ENCODE measurements at places on chromosomes 7 and 10. TPM values are rescaled to one million over a fixed set of nuclear protein-coding genes. Genes with fewer than 3 reads are reported as not detected.

DNA sequence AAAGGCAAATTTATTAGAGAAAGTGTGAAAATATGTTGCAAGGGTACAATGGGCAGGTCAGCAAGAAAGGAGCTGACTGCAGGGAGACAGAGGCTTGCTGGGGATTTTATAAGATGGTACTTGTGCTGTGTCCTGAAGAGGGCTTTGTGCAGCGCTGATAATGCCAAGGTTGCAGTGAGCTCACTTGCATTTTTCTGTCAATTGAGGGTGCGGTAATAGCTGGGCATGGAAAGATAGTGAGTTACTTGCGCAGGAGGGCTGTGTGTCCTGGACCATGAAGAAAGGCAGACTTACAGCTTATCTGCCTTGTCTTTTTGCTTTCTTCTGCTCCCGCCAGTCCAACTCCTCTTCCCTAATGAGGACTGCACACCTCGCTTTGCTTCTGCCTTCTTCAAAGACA, 12.5 kb downstream of the CDC123 start:
- no peak overlapping the region for H3K4me3 ChIP-seq
- H3K27ac ChIP-seq, result no peak overlapping the region
- H3K4me1 ChIP-seq, result no peaks in the 10 kb centered on the region

GRCh38 chr10:96642973-96643372, 56.2 kb upstream of the TM9SF3 start:
- H3K4me3 ChIP-seq, result no peak overlapping the region
- H3K27ac ChIP-seq, result no peak overlapping the region
- peak; percentile 51 for DNase-seq
- H3K4me1 ChIP-seq, result no peaks in the 10 kb centered on the region
- H3K27me3 ChIP-seq, result no peaks in the 10 kb centered on the region

DNA sequence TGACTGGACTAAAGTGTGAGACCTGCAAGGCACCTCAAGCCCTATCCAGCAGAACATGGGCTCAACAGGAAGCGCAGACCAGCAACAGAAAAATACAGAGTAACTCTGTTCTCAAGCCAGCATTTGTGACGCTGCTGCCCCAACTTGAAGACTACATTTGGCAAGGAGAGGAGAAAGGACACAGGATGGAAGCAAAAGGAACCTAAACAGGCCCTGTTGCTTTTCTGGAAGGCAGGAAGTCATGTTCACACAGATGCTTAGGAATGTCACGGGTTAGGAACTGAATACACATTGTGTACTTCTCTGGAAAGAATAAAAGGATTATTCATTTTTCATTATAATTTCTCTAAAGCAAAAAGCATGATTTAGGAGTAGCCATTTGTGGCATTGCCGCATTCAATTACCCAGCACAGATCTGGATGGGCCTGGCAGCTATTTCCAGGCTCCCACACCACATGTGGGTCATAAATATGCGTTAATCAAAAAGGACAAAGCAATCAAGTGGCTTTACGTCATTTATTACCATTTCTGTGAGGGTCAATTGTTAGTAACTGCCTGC, 19.8 kb upstream of the TOMM7 start:
- H3K27me3 ChIP-seq, result no peaks in the 10 kb centered on the region
- H3K4me3 ChIP-seq, result no peak overlapping the region
- peaks cover 3% of the 10 kb centered on the region for H3K4me1 ChIP-seq
- H3K27ac ChIP-seq, result no peak overlapping the region
- no peak for DNase-seq
- no peaks in the 10 kb centered on the region for H3K36me3 ChIP-seq

DNA sequence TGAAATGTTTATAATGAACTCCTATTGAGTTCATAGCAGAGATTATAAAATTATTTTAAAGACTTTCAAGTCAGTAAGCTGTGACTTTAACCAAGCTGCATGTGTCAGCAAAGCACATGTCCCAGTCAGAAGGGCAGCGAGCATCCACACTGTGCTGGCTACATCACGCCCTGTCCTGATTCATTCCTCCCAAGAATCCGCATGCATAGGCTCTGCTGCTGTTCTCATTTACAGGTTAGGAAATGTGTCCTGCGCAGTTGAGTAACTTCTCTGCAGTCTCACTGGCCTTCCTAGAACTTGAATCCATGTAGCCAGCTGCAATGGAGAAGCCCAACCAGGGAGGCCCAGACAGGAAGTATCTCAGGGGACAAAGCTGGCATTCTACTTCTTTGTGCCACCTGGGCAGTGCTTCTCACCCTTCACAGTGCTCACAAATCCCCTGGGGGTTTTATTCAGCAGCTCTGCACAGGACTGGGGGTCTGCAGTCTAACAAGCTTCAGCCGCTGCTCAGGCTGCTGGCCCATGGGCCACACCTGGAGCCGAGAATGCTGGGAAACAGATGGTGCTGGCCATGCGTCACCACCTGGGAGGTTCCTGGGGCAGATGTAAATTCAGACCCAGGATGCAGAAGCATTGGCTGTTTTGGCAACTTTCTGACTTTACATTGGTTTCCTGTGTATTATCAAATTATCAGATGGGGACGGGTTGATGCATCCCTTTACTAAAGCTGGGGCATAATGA, 192.8 kb upstream of the GDF10 start:
- H3K36me3 ChIP-seq, result no peaks in the 10 kb centered on the region
- H3K4me3 ChIP-seq, result no peak overlapping the region
- no peaks in the 10 kb centered on the region for H3K4me1 ChIP-seq
- no peak for DNase-seq
- no peak overlapping the region for H3K27ac ChIP-seq
- H3K27me3 ChIP-seq, result no peaks in the 10 kb centered on the region

IPMK gene
- 4.4 TPM for total RNA-seq

- H3K36me3 ChIP-seq, result no peaks in the 10 kb centered on the region
- H3K27ac ChIP-seq, result peak overlapping the region; percentile 94
- no peaks in the 10 kb centered on the region for H3K27me3 ChIP-seq
- peaks cover 47% of the 10 kb centered on the region for H3K4me1 ChIP-seq
These were observed 1.7 kb downstream of the CREB3L2 start for GRCh38 chr7:138000081-138000701.

DNA sequence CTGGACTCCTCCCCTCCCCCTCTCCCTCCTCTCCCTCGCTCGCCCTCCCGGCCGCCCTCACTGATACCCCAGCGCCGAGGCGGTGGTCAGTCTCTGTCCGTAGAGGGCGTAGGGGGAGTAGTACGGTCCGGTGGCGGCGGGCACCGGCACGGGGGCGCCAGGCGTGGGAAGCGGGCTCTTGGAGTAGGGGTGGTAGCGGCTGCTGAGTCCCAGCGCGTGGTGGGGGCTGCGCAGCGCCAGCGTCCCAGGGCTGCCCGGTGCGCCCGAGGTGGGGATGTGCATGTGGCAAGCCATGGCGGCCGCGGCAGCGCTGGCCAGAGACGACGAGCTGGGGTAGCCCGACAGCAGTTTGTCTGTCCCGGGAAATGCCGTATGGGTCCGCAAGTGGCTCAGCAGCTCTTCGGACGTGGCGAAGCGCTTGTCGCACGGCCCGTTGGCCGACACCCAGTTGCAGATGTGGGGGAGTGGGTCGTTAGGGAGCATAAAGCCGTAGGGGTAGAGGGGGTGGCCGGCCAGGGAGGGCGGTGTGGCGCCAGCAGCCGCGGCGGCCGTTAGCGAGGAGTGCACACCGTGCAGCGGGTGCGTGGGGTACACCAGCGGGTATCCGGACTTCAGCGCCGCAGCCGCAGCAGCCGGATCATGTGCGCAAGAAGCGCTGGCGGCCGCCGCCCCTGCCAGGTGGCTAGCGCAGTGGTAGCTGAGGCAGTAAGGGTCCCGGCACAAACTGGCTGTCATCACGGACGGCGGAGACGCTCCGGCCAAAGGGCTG, 2.7 kb downstream of the ZNF503 start:
- no peaks in the 10 kb centered on the region for H3K36me3 ChIP-seq
- H3K4me1 ChIP-seq, result peaks cover 10% of the 10 kb centered on the region
- no peaks in the 10 kb centered on the region for H3K27me3 ChIP-seq
- H3K27ac ChIP-seq, result peak overlapping the region; percentile 97
- peak overlapping the region; percentile 72 for H3K4me3 ChIP-seq

CASD1 gene
- total RNA-seq, result 48.8 TPM

TMEM270 gene
- total RNA-seq, result not detected

GRCh38 chr7:33685981-33686683, 219.2 kb upstream of the BMPER start:
- no peaks in the 10 kb centered on the region for H3K4me1 ChIP-seq
- no peaks in the 10 kb centered on the region for H3K36me3 ChIP-seq
- no peak for DNase-seq

DNA sequence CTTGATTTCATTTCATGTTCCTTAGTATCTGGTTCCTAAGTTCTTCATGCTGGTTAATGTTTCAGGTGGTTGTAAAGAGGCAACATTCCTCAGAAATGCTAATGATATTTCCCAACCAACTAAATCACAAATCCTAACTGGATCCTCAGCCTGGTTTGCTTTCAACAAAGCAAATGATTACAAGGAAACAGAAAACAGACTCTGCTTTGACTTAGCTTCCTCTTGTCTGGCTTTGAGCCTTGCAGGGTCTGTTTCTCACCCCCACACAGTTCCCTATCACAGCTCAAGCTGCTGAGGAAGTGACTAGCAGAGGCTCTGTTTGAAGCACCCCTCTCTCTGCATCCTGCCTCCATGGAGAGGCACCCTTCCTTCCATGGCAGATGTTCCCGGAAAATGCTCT, 130.2 kb upstream of the CTTNBP2 start:
- no peaks in the 10 kb centered on the region for H3K36me3 ChIP-seq
- no peak for DNase-seq
- H3K4me1 ChIP-seq, result no peaks in the 10 kb centered on the region
- no peak overlapping the region for H3K27ac ChIP-seq
- no peaks in the 10 kb centered on the region for H3K27me3 ChIP-seq
- H3K4me3 ChIP-seq, result no peak overlapping the region

MCM10 gene
- 0.28 TPM for total RNA-seq

DNA sequence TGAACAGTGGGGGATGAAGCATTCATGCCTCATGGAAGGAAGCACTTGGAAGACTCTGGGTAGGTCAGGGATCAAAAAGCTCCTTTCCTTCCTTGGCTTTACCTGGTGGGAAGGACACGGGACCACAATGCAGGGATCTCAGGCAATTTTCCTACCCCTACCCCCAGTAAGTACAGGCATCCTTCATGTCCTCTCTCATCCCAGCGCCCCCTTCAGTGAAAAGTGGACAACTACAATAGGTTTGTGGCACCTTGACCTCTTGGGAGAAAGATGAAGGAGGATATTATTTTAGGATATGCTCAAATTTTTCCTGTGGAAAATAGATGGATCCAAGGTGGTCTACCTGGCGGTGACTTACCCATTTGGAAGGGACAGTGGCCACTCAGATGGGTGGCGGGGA, 16.5 kb downstream of the AFAP1L2 start:
- no peaks in the 10 kb centered on the region for H3K27me3 ChIP-seq
- H3K4me1 ChIP-seq, result no peaks in the 10 kb centered on the region
- H3K4me3 ChIP-seq, result no peak overlapping the region
- no peaks in the 10 kb centered on the region for H3K36me3 ChIP-seq
- no peak for DNase-seq
- no peak overlapping the region for H3K27ac ChIP-seq

GRCh38 chr7:129780257-129780973, 168.9 kb downstream of the NRF1 start:
- H3K4me1 ChIP-seq, result peaks cover 61% of the 10 kb centered on the region
- H3K27ac ChIP-seq, result peak overlapping the region; percentile 43
- peak; percentile 84 for DNase-seq
- H3K4me3 ChIP-seq, result no peak overlapping the region
- peaks cover 74% of the 10 kb centered on the region for H3K27me3 ChIP-seq
- H3K36me3 ChIP-seq, result no peaks in the 10 kb centered on the region

- H3K4me3 ChIP-seq, result no peak overlapping the region
- H3K36me3 ChIP-seq, result no peaks in the 10 kb centered on the region
- no peaks in the 10 kb centered on the region for H3K4me1 ChIP-seq
- no peak overlapping the region for H3K27ac ChIP-seq
- no peak for DNase-seq
- H3K27me3 ChIP-seq, result no peaks in the 10 kb centered on the region
These were observed 1010.9 kb upstream of the PHF14 start for GRCh38 chr7:9962742-9963141.

- H3K4me1 ChIP-seq, result no peaks in the 10 kb centered on the region
- no peak for DNase-seq
- no peaks in the 10 kb centered on the region for H3K27me3 ChIP-seq
- no peaks in the 10 kb centered on the region for H3K36me3 ChIP-seq
- no peak overlapping the region for H3K4me3 ChIP-seq
These were observed 1164.2 kb upstream of the LRRN3 start for GRCh38 chr7:109926738-109927137.

DNA sequence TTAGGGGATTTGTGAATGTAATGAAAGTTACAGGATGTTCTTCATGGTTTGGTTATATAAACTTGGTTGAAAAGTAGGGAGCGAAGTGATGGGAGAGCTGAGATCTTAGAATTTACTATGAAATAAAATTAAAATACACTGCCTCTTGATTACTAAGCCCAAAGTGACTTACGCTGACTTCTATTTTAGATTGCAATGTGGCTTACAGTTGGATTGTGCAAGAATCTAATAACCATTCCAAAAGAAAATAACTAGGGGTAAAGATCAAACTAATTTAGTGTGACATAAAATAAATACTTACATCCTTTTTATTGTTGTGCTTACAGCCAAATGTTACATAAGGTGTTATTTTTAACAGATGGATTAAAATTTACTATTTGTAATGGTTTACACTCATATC, 15.3 kb downstream of the WNT16 start:
- no peak for DNase-seq
- H3K4me1 ChIP-seq, result no peaks in the 10 kb centered on the region
- no peak overlapping the region for H3K4me3 ChIP-seq
- H3K27me3 ChIP-seq, result no peaks in the 10 kb centered on the region

DNA sequence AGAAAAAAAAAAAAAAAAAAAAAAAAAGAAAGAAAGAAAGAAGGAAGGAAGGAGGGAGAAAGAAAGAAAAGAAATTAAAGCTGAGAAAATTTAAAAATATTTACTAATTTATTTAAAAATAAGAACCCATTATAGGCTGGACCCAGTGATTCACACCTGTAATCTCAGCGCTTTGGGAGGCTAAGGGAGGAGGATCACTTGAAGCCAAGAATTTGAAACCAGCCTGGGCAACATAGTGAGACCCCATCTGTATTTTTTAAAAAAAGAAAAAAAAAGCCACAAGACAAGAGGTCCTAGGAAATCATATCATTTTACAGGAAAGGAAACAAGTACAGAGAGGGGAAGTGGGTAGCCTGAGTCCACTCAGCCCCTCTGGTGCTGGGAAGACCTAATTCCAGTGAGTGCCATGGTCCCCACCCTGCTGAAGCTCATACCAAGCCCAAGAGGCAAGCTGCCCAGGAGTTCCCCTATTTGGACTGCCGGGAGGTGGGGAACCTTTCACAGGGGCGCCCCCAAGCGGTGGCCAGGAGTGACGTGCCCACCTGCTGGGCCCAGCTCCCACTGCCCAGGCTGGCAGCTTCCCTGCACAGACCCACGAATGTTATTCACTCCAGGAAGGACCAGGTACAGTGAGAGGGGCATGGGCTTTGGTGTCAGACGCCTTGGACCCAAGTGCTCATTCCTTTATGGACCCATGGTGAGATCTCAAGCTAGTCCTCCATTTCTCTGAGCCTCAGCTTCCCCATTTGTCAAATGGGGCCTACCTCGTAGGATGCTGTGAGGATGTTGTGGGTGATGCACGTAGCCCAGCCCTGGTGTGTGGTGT, 133.6 kb downstream of the ZMIZ1 start:
- no peak overlapping the region for H3K27ac ChIP-seq
- H3K36me3 ChIP-seq, result no peaks in the 10 kb centered on the region
- H3K4me1 ChIP-seq, result no peaks in the 10 kb centered on the region
- no peak for DNase-seq
- H3K4me3 ChIP-seq, result no peak overlapping the region

GRCh38 chr7:127619681-127620405, 1.9 kb upstream of the PAX4 start:
- no peaks in the 10 kb centered on the region for H3K4me1 ChIP-seq
- H3K4me3 ChIP-seq, result no peak overlapping the region
- DNase-seq, result no peak
- peaks cover 27% of the 10 kb centered on the region for H3K27me3 ChIP-seq
- no peaks in the 10 kb centered on the region for H3K36me3 ChIP-seq

- no peaks in the 10 kb centered on the region for H3K4me1 ChIP-seq
- no peak overlapping the region for H3K27ac ChIP-seq
- no peak overlapping the region for H3K4me3 ChIP-seq
- H3K27me3 ChIP-seq, result no peaks in the 10 kb centered on the region
- no peak for DNase-seq
These were observed 71.6 kb upstream of the ZPBP start for GRCh38 chr7:50164559-50165170.
